ENCODE measurements at places on chromosomes 5 and 9.

DNA sequence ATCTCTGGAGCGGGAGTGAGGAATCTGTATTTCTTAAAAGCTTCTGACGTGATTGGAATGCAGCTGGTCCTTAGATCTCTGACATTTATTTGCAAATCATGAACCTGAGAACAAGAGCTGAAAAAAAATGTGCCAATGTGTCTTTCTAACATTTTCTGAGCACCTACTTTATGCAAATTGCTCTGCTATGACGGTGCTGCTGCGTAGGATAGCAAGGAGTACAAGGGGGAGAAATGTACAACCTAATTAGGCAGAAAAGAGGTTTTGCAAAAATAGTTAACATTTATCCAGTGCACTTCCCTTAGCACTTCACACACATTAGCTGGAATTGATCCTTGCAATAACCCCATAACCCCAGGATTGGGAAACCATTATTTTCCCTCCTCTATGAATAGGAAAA, 357.5 kb downstream of the TLE4 start:
- DNase-seq: no peak

DNA sequence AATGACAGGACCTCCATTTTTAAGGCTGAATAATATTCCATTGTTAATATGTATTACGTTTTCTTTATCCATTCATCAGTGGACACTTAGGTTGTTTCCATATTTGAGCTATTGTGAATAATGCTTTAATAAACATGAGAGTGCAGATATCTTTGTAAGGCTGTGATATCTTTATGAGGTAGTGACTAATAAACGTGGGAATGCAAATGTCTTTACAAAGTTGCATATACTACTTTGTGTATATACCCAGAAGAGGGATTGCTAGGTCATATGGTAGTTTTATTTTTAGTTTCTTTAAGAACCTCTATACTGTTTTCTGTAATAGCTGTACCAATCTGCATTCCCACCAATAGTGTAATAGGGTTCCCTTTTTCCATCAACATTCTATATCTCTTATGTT, 148.7 kb downstream of the FOCAD start:
- DNase-seq: no peak

- DNase-seq: no peak
Observed at GRCh38 chr9:120507936-120508510, 71.9 kb downstream of the CDK5RAP2 start.

- DNase-seq: no peak
Observed at GRCh38 chr5:5026409-5026785, 113.7 kb upstream of the ADAMTS16 start.

DNA sequence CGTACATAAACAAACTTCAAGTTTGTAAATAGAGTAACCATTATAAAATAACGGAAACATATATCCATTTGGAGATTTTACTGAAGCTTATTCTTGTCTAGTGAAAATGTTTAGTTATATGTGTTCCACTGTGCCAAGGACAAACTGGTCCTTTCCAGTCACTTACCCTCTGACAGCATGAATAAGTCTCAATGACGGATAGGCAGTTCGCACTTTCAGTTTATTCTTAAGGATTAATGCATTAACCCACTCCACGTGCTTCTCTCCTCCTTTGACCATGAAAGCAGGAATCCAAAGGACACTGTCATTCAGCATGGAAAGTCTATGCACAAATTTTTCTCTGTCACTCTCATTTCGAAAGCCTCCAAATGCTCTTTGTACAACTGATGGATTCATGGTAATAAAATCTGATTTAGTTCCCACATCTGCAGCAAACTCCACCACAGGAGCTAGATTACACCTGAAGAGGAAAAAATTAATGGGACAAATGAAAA, 47.1 kb downstream of the ST8SIA4 start:
- DNase-seq: no peak

- DNase-seq: no peak
Observed at GRCh38 chr5:33973271-33973670, 11.2 kb downstream of the SLC45A2 start.

DNA sequence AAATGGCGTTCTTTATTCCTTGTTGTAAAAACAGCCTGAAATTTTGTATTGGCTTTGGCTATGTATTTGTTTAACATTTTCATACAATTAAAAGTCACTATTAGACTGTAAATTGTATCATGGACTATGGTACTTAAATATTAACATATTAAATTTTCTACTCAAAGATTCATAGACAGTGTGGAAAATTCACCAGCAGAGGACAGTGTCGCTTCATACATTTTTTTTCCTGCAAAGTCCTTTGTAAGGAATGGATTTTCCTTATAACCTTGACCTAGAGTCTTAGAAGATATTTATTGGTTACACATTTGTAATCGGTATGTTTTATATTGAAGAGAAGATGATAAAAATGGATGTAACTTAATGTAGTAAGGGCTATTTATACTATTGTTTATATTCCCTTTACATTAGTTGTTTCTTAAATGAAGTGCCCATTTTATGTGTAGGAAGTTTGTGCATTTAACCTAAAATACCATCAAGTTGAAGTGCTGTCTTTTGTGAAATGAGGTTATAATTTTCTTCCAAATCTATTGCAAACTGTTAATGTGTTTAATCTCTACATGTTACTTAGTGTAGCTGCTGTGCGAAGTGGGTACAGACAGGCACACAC, 150.1 kb downstream of the KDM4C start:
- no peak for DNase-seq

DNA sequence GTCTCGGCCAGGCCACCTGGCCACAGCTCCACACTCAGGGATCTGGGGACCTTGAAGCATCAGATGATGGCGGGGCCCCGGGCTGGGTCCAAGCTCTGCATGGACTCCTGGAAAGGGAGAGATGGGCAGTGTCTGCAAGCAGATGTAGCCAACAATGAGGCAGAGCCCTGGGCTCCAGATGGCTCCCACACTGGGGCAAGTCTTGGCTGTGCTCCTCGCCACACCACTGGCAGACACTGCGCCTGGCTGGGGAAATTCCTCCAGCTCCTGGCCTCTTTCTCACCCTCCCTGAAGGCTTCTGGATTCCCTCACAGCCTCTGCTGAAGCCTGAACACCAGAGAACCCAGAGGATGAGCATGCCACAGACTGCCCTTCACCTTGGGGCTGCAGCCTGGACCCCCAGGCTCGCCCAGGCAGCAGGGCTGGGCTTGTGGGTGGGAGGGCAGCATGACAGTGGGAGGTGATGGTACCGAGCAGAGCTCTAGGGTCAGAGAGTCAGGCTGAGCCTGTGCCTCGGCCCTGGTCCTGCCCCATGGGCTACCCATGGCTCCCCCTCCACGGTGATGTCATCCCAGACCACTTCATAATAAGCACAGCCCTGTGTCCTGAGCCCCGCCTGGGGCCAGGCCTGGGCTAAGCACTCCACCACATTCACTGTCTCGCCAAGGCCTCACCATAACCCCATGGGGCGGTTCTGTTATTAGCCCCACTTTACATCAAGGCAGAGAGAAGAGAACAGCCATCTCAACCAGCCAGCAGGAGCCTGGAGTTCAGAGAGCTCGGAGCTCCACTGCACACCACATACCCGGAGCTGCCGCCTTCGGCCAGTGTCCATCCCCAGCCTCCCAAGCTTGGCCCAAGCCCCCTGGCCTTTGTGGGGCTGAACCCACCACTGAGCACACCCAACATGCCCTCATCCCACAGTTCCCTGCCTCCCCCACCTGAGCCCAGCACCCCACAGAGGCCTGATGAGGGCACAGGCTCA, 62.2 kb upstream of the ADAMTS2 start:
- DNase-seq: no peak

DNA sequence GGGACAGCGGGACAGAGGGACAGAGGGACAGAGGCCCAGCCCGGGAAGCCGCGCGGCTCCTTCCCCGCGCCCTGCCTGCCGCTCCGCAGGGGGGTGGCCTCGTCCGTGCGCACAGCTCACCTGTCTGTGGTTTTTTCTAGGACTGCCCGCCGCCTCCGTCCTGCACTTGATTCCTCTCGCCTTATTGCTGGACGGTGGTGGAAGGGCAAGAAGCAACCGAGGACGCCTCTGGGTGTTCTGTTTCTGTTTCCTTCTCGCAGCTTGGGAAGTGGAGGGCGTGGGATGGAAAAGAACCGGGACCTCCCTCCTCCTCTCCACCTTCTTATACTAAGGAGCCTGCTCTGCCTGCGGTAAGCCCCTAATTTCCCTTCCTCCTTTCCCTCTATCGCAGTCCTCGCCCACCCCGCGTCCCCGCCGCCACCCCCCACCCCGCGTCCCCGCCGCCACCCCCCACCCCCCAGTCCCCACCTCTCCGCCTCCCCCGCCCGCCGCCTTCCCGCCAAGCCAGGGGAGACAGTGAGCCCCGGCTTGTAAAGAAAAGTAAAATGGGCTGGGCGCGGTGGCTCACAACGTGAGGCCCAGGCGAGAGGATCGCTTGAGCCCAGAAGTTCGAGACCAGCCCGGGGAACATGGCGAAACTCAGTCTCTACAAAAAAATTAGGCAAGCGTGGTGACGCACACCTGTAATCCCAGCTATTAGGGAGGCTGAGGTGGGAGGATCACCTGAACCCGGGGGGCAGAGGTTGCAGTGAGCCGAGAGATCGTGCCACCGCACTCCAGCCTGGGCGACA, 9.6 kb upstream of the FLT4 start:
- no peak for DNase-seq

DNA sequence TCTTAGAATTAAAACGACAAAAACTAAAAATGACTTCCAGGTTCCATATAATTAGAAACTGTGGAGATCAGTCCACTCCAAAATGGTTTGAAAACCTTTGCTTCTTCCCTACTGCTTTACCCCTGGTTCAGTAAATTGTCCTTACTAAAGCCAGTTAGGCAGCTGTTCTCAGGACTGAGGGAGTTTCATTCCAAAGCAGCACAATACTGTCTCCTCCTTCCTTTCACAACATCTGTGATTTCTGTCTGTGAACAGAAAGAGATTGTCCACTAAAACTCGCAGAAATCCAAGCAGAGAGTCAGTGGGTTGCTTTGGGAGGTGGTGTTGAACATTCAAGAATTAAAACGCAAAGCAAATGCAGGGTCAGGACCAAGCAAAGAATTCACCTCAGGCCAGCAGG, 740.8 kb upstream of the ZNF608 start:
- DNase-seq: no peak
